ENCODE measurements at places on chromosomes 1 and 21. TPM values are rescaled to one million over a fixed set of nuclear protein-coding genes. Genes with fewer than 3 reads are reported as not detected.

GRCh38 chr1:230067871-230068620, 1.0 kb downstream of the GALNT2 start:
- DNase-seq = no peak

- no peak for DNase-seq
Observed at GRCh38 chr1:209586221-209586740, 2.8 kb downstream of the CAMK1G start.

DNA sequence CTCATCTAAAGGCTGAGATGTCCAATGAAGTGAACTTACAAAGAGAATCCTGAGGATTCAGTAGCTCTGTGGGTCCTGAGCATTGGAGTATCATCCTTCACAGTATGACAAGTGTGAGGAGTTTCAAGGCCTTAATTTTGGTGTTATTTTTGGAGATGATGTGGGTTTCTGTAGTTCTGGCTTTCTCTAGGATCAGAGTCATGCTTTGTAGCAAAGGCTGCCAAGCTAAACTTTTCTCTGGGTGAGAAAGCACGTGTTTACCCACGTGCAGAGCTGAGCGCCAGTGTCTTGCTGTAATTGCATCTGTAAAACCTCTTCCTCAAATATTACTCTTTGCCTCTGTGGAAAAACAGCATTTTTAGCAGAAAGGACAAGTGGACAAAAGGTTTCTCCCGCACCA, 387.8 kb upstream of the LYPLAL1 start:
- no peak for DNase-seq

- DNase-seq = no peak
Observed at GRCh38 chr1:27566462-27567145, 37.3 kb downstream of the AHDC1 start.

Gene MGST3
- 224 TPM for total RNA-seq

DNA sequence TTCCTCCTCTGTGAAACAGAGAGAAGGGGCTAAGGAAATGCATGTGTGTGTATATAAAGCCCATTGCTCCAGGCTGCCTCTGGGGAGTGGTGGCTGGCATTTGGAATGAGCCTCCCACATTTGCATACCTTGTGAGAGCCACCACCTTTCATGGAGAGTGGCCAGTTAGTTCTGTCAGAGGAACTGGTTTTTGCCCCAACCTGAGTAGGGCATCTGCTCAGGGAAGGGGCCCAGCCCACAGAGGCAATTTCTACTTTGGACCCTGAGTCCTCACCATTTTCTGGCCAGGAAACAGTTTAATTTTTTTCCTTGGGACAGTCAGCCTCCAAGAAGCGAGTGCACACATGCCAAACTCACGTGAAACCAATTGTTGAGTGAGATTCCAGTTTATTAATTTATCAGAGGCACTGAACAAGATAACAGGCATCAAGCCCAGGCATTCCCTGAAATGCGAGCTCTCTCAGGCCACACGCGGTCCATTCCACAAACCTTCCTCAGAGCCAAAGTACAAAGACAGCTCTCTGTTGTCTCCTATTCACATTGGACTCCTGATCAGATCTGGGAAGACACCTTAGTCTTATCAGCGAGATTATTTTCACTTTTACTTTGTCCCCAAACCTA, 1.0 kb upstream of the SLC6A9 start:
- DNase-seq = no peak

DNA sequence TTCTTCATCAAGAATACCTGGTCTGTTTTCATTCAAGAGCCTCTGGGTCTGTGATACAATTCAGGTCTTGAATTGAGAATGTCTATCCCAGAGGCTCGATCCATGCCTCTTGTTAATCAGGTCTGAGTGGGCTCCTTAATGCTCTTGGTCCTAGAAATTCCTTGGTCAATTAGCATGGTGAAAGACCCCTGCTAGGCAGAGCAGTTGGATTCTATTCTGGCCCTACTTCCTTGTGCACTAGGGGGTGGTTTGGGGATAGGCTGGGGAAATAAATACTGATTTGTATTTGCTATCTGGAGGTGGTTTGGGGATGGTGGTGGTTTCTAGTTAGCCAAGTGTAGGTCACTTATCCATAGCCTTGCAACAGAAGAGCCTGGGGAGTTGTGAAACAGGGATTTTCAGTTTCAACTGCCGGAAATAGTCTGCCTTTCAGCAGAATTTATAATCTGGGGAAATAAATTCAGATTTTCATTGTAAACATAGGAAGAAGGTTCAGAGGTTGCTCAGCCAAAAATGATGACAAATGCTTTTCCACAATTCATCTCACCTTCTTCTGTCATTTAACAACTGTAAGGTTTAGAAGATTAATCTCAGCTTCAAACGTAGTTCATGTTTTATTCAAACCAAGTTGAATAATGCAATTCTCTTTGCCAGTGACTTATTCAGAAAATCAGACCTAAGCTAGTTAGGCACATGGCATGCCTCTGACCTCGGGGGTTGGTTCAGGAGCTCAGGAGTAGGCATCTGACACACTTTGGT, 22.2 kb upstream of the SCAF4 start:
- no peak for DNase-seq

GRCh38 chr1:23910553-23911246, 2.5 kb downstream of the CNR2 start:
- no peak for DNase-seq

Gene SLC5A9
- not detected for total RNA-seq
